MV-4-11 (cell line): ENCODE measurements at places on chromosomes 11 and 22.

DNA sequence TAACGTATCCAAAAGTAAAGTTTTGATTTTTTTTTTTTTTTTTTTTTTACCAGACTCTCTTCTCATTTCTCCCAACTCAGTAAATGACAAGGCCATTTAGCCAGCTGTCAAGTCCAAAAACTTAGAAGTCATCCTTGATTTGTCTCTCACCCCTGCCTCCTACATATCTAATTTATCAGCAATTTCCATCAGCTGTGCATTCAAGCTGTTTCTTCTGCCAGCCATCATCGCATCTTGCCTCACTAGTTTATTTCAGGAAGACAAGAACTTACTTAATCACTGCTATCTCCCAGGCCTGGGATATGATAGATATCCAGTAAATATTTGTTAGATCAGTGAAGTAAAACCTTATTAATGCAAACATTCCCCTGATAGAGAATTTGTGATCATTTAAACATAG, 47.6 kb downstream of the SCGB1A1 start:
- DNase-seq = no peak

DNA sequence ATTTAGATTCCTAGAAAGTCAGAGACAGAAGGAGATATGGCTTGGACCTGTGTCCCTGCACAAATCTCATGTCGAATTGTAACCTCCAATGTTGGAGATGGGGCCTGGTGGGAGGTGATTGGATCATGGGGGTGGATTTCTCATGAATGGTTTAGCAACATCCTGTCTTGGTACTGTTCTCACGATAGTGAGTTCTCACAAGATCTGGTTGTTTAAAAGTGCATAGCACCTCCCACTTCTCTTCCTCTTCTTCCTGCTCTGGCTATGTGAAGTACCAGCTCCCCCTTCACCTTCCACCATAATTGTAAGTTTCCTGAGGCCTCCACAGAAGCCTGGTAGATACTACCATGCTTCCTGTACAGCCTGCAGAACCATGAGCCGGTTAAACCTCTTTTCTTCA, 27.6 kb upstream of the PAMR1 start:
- no peak for DNase-seq

DNA sequence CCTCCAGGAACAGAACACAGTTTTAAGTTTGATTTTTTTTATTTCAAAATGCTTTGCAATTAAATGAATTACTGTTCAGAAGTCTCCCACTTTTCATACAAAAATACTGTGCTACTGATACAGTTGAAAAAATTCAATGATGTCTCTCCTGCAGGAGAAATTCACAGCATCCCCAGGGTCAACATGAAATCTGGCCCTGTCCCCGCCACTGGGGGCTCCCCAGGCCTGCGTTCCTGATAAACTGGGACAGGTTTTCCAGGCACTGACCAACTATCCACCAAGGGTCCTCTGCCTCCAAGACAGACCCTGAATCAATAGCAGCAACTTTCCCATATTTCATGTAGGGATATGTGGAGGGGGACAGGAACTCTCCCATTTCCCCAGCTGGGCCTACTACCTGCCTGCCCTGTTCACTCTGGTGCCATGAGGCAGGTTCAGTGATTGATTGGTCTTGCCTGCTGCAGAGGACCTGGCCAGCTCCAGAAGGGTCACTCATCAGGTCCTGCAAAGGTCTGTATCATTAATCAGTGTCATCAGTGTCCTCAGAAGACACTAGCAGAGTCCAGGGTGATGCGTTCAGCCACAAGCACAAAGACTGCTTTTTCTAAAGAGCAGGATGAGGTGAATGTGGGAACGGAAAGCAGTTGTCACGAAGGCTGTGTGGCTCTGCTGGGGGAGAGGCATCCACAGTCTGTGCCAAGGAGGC, 43.4 kb downstream of the PISD start:
- no peak for DNase-seq

- peak; percentile 71 for DNase-seq
Observed at GRCh38 chr11:82867495-82868082, 32.6 kb downstream of the PRCP start.

DNA sequence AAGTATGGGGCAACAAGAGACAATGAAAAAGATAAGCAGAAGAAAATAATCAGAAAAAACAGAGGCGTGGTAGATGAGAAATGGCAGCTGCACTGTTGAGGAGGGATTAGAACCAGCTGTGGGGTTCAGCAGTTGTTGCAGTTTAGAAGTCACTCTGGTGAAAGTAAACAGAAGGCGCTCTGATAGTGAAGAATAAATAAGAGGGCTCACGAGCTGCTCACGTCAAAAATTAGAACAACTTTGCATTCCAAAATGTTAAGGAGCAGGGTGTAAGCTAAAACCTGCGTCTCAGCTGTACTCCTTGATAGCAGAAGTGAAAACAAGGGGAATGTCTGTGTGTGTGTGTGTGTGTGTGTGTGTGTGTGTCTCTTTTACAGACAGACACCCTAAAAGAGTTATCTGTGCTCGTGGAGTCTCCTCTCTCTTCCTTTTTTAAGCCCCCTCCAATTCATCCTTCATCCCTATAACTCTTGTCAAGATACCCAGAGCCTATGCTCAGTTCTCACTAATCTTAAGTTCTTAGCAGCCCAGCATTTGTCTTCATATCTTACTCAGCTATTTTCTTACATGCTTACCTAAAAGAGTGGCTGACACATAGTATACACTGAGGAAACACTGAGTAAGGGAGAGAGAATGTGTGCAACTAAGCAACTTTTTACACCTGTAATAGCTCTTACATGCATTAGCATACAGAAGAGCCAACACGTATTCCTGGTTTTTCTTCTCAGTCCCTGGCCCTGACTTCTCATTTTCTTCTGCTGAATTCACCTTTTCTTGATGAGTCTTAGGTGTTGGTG, 8.9 kb downstream of the TTC17 start:
- peak; percentile 70 for DNase-seq

- DNase-seq = no peak
Observed at GRCh38 chr11:62933285-62933684, 12.1 kb upstream of the CHRM1 start.

DNA sequence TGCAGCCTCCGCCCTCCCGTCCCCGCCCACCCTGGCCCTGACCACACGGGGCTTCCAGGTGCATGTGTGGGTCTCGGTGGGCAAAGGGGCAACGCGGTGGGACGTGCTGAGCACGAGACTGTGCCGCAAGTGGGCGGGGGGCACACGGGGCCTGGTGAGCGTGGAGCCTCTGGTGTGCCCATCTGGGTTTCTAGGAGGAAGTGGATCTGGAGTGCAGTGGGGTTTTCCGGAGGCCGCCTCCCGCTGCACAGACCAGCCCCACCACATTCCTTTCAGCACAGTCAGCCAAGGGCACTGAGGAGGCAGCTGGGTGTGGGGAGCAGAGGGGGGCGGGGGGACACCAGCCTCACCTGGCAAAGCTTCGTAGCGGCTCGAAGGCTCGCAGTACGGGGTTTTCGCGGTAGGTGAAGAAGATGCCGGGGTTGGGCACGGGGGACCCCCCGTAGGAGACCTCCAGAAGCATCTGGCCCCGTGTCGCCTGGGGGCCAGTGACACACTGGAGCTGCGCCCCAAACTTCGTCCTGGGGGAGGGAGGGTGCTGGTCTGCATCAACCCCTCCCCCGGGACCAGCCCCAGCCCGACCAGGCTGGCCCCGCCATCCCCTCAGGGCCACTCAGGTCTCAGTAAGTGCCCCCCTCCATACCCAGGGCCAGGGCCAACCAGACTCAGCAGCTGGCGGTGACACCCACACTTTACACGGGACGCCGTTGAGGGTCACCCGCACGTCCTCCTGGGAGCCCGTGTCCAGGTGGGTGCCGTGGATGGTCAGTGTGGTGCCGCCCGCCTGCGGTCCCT, 12.4 kb upstream of the MAPK11 start:
- no peak for DNase-seq

- DNase-seq = no peak
Observed at GRCh38 chr22:35959121-35959800, 69.4 kb downstream of the RBFOX2 start.

DNA sequence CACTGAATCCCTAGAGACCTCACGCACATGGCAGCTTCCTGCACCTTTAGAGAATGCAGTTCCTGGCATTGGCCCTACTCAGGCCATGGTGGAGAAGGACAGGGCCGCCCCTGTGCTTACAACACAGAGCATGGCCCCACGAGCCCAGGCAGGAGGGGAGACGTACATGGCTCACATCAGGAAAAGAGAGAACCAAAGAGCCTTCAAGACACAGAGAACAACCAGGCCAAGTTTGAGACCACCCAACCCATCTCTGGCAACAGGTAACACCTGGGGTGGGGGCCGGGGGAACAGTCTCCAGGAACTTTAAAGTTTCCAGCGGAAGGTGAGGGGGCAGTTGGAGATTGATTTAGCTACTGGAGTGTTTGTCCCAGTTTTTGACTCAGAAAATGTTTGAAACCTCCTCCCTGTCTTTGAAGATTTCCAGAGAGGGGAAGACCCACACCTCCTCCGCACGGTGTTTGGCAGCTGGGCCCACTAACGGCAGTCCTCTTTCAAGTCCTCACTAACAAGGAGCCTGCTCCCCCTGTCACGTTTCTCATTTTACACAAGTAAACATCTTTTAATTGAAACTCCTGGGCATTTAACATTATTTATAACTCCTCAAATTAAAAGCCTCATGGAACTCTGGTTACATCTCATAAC, 1423.8 kb downstream of the TBC1D22A start:
- DNase-seq = no peak

- no peak for DNase-seq
Observed at GRCh38 chr11:15989685-15990084, 366.7 kb downstream of the SOX6 start.

DNA sequence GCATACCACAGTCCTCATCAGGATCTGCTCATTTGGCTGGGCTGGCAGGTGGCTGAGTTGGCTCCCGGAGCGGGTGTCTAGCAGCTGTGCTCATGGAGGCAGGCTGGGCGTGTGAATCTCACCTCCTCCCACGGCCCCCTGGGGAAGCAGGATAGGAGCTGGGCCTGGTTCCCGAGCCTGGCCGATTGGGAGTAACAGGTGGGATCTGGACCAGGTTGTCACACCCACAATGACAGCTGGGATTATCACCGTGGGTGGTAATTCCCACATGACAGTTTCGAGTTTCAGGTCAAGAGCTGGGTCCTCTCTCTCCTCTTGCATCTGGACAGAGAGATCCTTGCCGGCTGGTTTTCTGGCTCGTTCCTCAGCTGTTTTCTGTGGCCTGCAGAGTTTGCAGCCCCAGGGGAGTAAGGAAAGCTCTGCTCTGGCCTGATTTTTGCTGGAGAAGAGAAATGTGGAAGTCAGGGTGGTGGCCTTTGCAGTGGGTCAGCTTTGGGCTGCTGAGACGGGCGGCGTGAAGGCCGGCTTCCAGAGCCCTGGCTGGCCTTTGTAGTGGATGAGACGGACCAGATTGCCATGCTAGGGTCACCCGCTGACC, 57.0 kb downstream of the BCR start:
- DNase-seq = no peak

GRCh38 chr11:122430490-122430889, 225.0 kb upstream of the UBASH3B start:
- DNase-seq = no peak

DNA sequence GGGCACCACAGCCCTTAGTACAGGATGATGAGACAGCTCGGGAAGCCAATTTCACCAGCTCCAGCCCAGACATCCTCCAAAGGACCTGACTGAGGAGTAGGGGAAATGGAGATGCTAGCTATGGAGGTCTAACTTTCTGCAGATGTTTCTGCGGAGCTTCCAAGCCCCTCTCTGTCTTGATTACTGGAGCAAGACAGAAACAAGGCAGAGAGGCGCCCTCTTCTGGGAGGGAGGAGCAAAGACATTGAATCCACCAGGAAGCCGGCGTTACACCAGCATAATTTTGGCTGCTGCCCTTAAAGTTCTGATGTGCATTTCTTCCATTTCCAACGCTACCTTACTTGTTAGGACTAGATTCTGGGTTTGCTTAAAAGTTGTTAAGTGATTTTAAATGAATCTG, 107.3 kb upstream of the HSD17B12 start:
- peak; percentile 56 for DNase-seq

GRCh38 chr22:28175730-28176492, 256.9 kb upstream of the PITPNB start:
- DNase-seq = no peak

DNA sequence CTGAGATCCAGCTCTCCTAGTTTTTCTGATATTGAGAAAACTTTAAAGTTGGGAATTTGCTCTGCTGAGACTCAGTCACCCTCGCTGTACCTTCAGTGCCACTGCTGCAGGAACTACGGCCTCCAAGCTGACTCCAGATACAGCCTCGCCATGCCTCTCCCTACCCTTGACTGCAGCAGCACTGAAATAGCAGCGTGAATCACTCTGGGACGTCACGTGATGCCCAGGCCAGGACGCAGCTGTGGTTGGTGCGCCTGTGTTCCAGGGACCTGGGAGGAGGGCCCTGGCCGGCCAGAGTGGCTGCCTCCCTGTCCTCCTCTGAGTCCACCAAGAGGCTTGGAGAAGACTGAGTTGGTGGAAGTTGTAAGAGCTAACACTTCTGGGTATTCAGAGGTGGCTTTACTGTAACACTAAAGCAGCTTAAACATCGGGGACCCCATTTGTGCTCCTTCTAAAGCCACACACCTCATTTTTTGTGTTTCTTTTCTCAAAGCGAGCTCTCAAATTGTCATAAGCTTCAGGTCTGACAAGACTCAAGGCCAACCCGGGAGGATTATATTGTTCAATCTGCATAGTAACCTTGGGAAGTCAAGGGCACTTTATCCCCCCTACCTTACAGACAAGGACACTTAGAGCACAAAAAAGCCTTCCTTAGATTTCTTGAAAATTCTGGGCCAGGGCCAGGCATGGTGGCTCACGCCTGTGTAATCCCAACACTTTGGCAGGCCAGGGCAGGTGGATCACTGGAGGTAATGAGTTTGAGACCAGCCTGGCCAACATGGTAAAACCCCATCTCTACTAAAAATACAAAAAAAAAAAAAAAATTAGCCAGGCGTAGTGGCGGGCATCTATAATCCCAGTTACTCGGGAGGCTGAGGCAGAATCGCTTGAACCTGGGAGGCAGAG, 4.2 kb upstream of the STIP1 start:
- peak; percentile 89 for DNase-seq

DNA sequence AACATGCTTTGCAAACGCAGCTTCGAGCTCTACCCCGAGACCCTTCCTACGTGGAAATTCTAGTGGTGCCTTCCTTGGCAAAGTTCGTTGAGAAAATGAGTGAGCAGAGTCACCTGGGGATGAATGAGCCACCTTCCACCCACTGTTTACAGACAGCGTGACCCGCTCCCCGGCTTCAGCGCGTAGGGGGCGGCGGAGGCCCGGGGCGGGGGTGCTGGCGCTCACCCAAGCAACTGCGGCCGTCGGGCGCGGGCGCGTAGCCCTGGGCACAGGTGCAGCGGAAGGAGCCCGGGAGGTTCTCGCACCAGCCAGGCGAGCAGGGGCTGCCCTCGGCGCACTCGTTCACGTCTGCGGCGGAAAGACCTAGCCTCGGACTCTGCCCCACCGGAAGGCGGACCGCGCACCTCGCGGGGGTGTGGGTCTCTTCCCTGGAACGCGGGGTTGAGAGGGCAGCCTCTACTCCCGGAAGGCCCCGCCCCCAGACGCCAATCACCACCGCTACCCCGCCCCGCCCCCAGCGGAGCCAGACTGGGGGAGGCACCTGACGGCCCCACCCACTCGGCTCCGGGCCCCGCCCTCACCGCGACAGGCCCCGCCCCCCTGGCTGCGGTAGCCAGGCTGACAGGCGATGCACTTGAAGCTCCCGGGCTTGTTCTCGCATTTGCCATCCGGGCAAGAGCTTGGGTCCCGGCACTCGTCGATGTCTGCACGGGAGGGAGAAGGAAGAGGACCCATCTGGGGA, 11.8 kb downstream of the LTBP3 start:
- peak; percentile 64 for DNase-seq

GRCh38 chr11:9718147-9718546, 54.3 kb downstream of the SWAP70 start:
- no peak for DNase-seq
